ENCODE measurements at places on chromosomes 5 and 9. TPM values are rescaled to one million over a fixed set of nuclear protein-coding genes. Genes with fewer than 3 reads are reported as not detected.

Gene VDAC1
- 108 TPM for total RNA-seq

Gene GPRIN1
- 1.0 TPM for total RNA-seq

Gene PKD2L2
- total RNA-seq, result not detected

Gene C9orf153
- total RNA-seq, result 0.41 TPM

Gene GIN1
- 7.1 TPM for total RNA-seq

Gene HAPLN1
- 1.4 TPM for total RNA-seq

Gene BTNL3
- not detected for total RNA-seq

Gene DCP2
- 98.6 TPM for total RNA-seq

Gene ZFP37
- 8.2 TPM for total RNA-seq

Gene NEUROG1
- not detected for total RNA-seq

GRCh38 chr5:134122530-134122929 lies 8.0 kb downstream of the TCF7 start:
- DNase-seq, result no peak
- H3K27me3 ChIP-seq, result no peaks in the 10 kb centered on the region
- H3K36me3 ChIP-seq, result no peaks in the 10 kb centered on the region
- peaks cover 6% of the 10 kb centered on the region for H3K4me1 ChIP-seq
- H3K27ac ChIP-seq, result no peak overlapping the region

DNA sequence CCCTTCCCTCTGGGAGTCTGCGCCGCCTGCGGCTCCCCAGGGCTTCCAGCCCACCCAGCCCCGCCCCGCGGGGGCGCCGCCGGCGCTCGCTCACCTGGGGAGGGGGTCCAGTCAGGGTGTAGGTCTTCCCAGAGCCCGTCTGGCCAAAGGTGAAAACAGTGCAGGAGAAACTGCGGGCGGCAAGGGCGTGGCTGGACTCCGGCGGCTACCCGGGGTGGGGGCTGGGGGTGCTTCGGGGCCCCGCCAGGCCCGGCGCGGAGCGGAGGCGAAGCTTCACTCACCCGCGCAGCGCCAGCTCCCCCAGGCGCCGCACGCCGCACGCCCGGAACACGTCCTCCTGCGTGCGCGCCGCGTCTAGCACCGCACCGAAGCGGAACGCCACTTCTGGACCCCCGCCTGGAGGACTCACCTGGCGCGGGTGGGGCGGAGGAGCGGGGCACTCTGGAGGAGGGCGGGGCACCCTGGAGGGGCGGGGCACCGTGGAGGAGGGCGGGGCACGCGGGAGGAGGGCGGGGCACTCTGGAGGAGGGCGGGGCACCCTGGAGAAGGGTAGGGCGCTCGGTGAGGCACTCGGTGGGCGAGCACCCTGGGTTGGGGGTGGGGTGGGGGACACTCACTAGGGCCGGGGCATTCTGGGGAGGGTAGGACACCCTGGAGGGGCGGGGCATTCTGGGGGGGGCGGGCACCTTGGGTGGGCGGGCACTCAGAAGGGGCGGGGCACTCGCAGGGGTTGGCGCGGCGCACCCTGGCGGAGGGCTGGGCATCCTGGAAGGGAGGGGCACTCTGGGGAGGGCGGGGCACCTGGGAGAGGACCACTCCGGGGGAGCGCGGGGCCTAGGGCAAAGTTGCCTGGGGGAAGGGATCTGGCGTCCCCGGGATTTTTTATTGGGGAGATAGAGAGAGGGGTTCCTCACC lies 814 bp downstream of the KIF12 start:
- no peak overlapping the region for H3K27ac ChIP-seq
- peak; percentile 53 for DNase-seq
- H3K36me3 ChIP-seq, result peaks cover 8% of the 10 kb centered on the region
- H3K4me3 ChIP-seq, result peak overlapping the region; percentile 62

DNA sequence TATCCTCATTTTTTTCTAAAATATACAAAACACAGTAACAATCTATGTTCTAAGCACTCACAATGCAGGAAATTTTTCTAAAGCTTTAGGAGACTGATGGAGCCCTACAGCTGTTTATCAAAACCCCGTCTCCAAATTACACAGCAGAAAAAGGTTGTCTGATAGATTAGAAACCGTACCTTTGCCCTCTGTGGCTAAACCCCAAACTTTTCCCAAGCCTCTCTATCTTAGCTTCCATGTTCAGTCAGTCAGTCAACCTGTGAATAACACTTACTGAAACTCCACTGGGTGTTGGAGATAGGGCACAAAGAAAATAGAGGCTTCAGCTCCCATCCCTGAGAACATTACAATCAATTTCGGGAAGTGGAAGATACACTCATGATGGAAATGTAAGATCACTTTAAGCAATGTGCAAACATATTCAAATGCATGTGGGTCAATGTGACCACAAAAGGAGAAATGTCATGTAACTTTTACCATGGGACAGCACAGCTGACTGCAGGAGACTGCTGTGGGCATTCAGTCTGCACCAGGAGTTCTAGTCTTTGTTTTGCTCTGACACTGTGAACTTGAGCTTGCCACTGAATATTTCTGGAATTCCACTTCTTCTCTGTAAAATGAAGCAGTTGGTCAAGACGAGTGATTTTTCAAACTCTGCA lies 279.5 kb upstream of the PIK3R1 start:
- peaks cover 7% of the 10 kb centered on the region for H3K4me1 ChIP-seq
- no peaks in the 10 kb centered on the region for H3K27me3 ChIP-seq
- DNase-seq, result no peak
- no peak overlapping the region for H3K27ac ChIP-seq

DNA sequence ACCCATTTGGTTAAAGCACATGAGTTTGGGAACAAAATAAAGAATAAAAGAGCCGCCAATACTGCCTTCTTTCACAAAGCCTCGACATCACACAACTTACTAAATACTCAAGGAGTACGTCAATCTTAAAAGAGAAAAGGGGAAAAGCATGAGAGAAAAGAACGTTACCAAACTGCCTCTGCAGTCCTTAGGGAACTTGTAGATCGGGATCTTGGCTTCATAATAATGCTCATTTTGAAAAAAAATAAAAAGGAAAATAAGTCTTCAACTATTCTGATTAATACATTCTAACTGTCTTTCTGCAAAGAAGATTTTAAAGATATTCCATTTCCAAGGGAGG lies 618.4 kb downstream of the PDE4D start:
- H3K27ac ChIP-seq, result peak overlapping the region; percentile 96
- DNase-seq, result no peak
- H3K4me1 ChIP-seq, result peaks cover 40% of the 10 kb centered on the region
- no peaks in the 10 kb centered on the region for H3K36me3 ChIP-seq

GRCh38 chr5:127830829-127831598 lies 127.8 kb downstream of the CCDC192 start:
- no peak for DNase-seq
- no peak overlapping the region for H3K27ac ChIP-seq
- H3K4me1 ChIP-seq, result peaks cover 7% of the 10 kb centered on the region
- H3K4me3 ChIP-seq, result no peak overlapping the region
- H3K36me3 ChIP-seq, result no peaks in the 10 kb centered on the region

GRCh38 chr9:72292874-72293607 lies 72.0 kb downstream of the ZFAND5 start:
- DNase-seq, result no peak
- no peak overlapping the region for H3K27ac ChIP-seq
- H3K4me1 ChIP-seq, result peaks cover 16% of the 10 kb centered on the region
- H3K27me3 ChIP-seq, result no peaks in the 10 kb centered on the region
- peaks cover 1% of the 10 kb centered on the region for H3K36me3 ChIP-seq
- no peak overlapping the region for H3K4me3 ChIP-seq

- no peak for DNase-seq
- H3K27me3 ChIP-seq, result no peaks in the 10 kb centered on the region
- H3K4me3 ChIP-seq, result no peak overlapping the region
- H3K27ac ChIP-seq, result no peak overlapping the region
Observed at GRCh38 chr5:90590170-90590569, 31.6 kb downstream of the ADGRV1 start.

GRCh38 chr9:17025281-17025680 lies 109.6 kb upstream of the CNTLN start:
- H3K4me3 ChIP-seq, result no peak overlapping the region
- H3K27me3 ChIP-seq, result no peaks in the 10 kb centered on the region
- H3K27ac ChIP-seq, result no peak overlapping the region
- peaks cover 2% of the 10 kb centered on the region for H3K36me3 ChIP-seq
- DNase-seq, result no peak

DNA sequence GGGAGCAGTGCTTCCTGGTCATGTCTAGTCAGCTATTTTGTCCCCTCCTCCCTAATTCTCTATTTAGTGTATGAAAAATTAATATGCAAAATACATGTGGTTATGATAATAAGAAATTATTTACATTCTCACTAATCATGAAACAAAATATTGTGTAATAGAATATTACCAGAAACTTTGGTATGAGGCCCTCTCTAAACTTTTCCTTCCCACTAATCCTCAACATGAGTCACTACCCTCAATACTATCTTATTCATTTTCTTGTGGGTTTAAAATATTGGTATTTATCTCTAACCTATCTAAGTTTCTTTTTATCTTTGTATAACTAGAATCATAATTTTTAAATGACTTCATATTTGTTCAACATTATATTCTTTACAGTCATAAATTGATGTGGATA lies 545.9 kb upstream of the PTPRD start:
- H3K27ac ChIP-seq, result no peak overlapping the region
- no peak overlapping the region for H3K4me3 ChIP-seq
- H3K4me1 ChIP-seq, result no peaks in the 10 kb centered on the region
- DNase-seq, result no peak

DNA sequence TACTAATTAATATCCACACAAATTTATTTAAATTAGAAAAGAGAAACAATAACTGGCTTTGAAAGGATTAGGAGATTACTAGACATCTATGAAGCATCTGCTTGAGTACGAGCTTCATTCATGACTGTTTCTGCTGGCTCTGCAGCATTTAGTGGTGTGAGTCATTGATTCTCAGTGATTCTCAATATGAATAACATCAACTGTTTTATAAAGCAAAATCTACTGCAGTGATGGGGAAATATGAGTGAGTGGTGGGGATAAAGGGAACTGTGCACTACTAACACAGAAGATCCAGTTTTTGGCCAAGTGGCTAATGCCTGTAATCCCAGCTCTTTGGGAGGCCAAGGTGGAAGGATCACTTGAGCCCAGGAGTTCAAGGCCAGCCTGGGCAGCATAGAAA lies 8.4 kb downstream of the FNBP1 start:
- no peak for DNase-seq
- peaks cover 3% of the 10 kb centered on the region for H3K36me3 ChIP-seq
- H3K4me3 ChIP-seq, result no peak overlapping the region
- H3K27ac ChIP-seq, result no peak overlapping the region
- H3K27me3 ChIP-seq, result no peaks in the 10 kb centered on the region

DNA sequence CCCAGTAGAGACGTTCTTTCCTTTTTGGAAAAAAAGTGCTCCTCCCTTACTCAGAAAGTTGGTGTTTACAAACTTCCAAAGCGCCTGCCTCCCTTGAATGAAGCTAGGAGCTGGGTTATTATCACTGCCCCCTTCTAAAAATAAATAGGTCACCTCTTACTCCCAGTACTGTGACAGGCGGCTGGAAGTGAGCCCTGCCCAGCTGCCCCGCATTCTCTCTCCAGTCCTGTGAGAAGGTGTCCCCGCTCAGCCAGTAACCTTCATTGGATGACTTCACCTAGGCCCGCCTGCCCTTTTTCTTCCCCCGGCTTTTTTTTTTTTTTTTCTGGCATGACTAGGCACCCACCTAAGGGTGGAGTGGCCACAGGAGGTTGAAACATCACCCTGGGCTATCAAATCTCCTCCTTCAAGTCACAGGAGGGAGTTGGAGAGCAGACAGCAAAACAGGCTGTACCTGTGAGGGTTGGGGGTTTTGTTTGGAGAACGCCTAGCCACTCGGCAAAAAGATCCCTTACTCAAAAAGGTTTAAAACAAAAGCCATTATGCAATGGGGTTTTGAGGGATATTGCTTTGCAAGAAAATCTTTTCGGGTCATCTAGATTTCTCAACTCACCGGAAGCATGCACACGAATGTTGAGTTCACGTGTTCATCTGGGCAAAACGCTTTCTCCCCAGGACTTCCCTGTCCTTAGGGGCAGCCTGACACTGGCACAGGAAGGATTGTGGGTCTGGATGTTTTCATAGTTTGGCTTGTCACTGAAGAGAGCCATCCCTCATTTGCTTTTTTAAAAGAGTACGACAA lies 43.3 kb upstream of the ZNF622 start:
- H3K4me1 ChIP-seq, result peaks cover 12% of the 10 kb centered on the region
- DNase-seq, result no peak
- no peak overlapping the region for H3K4me3 ChIP-seq

- no peaks in the 10 kb centered on the region for H3K36me3 ChIP-seq
- H3K27ac ChIP-seq, result no peak overlapping the region
- no peaks in the 10 kb centered on the region for H3K27me3 ChIP-seq
- DNase-seq, result no peak
Observed at GRCh38 chr9:14415947-14416346, 102.0 kb upstream of the NFIB start.

DNA sequence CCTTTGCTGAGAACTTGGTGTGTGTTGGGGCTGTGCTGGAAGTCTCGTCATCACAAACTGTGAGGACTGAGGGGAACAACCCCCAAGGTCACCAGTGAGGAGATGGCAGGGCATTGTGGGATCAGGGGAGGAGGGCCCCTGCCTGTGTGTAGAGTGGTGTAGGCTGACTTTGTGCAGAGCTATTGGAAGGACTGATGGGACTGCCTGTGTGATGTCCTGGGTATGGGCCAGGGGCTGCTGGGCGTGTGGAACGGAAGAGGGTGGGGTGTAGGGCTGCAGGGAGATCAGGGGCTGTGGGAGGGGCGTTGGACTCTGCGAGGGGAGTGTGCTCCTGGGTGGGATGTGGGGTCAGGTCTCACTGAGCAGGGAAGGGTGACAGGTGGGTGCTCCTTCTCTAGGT lies 3.6 kb downstream of the WNK2 start:
- H3K4me1 ChIP-seq, result peaks cover 13% of the 10 kb centered on the region
- DNase-seq, result no peak
- H3K27ac ChIP-seq, result no peak overlapping the region
- H3K27me3 ChIP-seq, result peaks cover 40% of the 10 kb centered on the region
- no peaks in the 10 kb centered on the region for H3K36me3 ChIP-seq
- no peak overlapping the region for H3K4me3 ChIP-seq

DNA sequence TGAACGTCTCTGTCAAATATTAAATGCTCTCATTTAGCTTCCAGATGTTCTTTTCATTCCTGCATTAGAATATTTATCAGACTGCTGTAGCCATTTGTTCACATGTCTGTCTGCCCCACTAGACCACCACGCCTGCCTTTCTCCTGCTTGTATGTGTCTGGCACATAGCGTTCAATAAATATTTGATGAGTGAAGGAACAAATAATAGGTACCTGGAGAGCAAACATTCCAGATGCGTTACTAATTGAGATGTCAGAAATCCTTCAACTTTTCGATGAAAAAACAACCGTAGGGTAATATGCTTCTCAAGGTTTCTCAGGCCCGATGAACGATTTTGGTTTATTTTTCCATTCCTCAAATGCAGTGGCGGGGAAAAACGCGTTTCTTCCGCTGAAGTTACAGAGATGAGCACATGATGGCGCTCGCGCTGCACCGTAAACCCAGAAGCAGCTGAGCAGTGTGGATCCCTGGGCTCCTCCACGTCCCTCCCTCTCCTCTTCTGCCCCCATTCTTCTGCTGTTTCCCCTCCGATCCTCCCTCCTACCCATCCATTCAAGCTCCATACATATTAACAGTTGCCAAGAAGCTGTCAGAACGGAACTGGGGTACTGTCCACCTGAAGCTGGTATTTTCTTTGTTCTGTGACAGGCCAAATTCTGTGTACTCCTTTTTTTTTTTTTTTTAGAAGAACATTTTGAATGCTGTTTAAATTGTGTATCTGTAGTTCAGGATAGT lies 245.4 kb downstream of the MPDZ start:
- H3K27me3 ChIP-seq, result no peaks in the 10 kb centered on the region
- peak overlapping the region; percentile 80 for H3K27ac ChIP-seq
- H3K36me3 ChIP-seq, result no peaks in the 10 kb centered on the region
- peak overlapping the region; percentile 56 for H3K4me3 ChIP-seq
- H3K4me1 ChIP-seq, result peaks cover 23% of the 10 kb centered on the region

GRCh38 chr9:16475257-16475656 lies 395.2 kb downstream of the BNC2 start:
- no peak overlapping the region for H3K4me3 ChIP-seq
- no peaks in the 10 kb centered on the region for H3K27me3 ChIP-seq
- peaks cover 7% of the 10 kb centered on the region for H3K36me3 ChIP-seq
- DNase-seq, result no peak
